ENCODE measurements at places on chromosomes 5 and 9. TPM values are rescaled to one million over a fixed set of nuclear protein-coding genes. Genes with fewer than 3 reads are reported as not detected.

C9 gene
- total RNA-seq = not detected

DNA sequence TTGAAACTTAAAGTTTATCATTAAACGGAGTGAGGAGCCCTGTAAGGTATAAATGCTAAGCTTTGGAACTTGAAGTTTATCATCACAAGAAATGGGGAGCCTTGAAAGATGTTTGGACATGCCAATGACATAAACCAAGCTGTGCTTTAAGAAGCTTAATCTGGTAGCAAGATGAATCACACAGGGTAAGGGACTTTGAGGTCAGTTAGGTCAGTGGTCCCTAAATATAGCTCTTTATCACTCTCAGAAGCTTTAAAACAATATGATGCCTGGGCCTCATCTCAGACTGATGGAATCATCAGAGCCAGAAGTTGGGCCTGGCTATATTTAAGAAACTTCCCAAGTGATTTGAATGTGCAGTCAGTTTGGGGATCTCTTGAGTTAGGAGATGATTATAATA is 85.7 kb downstream of the TNC start:
- DNase-seq = no peak

PALM2AKAP2 gene
- 64.8 TPM for total RNA-seq

PCDHGB2 gene
- 4.2 TPM for total RNA-seq

DNAI1 gene
- total RNA-seq = not detected

DNA sequence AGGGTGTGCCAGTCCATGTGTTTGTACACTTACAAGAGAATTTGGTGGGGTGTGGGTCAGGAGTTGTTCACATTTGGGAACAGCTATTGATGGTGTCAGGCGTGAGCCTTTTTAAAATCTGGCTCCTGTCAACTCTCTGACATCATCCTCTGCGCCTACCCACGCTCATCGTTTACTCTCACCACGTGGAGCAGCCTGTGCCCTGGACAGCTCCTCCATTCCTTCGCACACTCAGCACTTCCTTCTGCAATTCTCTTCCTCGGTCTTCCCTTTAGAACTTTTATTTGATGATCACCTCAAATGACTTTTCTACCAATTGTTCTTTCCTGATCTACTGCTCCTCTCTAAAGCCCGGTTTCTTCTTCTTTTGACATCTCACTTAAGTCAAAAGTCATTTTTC is 42.1 kb upstream of the GNAQ start:
- no peak for DNase-seq

KCNT1 gene
- total RNA-seq = 2.8 TPM
